Nephron progenitor cell (in vitro differentiated cells): ENCODE measurements at places on chromosomes 1 and 21.

DNA sequence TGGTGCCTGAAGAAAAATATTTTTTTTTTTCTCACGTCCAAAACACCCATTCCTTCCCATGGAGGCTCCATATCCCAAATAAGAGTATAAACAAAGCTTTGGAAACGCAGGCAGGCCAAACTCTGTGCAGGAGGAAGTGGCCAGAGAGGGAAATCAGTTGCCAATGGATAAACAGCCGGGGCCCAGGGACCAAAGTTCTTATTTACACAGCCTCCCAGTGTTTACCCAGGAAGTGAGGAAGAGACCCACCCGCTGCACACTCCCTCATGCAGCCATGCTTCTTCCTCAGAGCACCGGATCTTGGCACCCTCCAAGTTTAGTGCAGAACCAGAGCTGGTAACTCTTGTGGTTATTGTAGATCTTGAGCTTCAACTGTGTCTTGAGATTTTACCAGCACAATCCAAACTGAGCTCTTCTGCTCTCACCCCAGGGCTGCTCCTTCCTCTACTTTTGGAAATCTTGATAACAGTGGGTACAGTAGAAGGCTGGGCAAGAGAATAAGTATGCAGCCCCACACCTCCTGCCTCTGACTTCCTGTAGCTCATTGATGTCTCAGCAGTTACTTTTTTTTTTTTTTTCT, 14.2 kb downstream of the MARCKSL1 start:
- peaks cover 4% of the 10 kb centered on the region for H3K4me1 ChIP-seq
- H3K36me3 ChIP-seq, result peaks cover 49% of the 10 kb centered on the region
- H3K27ac ChIP-seq, result no peak overlapping the region
- H3K4me3 ChIP-seq, result no peak overlapping the region

GRCh38 chr21:25369524-25370300, 237.6 kb downstream of the MRPL39 start:
- no peak for DNase-seq
- H3K27me3 ChIP-seq, result no peaks in the 10 kb centered on the region
- H3K27ac ChIP-seq, result no peak overlapping the region
- H3K4me1 ChIP-seq, result peaks cover 9% of the 10 kb centered on the region
- H3K36me3 ChIP-seq, result no peaks in the 10 kb centered on the region
- no peak overlapping the region for H3K4me3 ChIP-seq

DNA sequence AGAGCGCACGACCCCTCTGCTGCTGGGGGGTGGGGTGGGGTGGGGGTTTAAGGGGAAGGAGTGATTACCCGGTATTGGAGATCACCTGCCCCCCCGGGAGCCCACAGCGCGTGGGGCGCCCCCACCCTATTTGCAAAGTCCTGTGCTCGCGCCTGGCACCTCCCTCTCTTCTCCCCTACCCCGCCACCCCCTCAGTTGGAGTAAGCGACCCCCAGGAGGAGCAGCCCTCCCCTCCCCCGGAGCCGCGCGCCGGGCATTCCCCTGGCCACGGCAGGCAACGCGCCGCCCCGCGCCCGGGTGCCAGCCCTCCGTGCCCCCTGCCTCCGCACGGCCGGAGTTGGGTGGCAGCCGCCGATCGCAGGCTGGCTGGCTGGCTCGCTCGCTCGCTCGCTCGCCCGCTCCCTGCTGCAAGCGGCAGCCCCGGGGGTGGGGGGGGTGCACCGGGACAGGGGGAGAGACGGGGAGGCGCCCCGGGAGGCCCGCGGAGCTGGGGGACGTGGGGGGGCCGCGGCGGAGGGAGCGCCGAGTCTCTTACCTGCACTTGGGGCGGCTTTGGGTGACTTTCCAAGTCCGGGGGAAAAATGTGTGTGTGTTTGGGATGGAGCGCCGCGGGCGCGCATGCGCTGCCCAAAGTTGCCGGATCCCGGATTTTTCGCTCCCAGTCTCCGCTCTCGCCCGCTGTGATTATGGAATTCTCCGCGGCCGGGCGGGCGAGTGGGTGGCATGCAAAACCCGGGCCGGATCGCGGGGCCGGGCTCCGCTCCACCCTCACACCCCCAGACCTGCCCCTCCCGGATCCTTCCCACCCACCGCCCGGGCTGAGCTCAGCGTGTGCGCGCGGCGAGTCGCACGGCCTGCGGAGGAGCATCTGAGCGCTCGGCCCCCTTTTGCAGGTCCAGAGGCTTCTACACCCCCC, at the start of gene CASZ1:
Gene CASZ1, minus strand, starts transcription at position 618 of the 916 bp plus-strand sequence. CDS start 102,757 bp downstream, outside the sequence.
- H3K36me3 ChIP-seq, result no peaks in the 10 kb centered on the region
- peaks cover 32% of the 10 kb centered on the region for H3K4me1 ChIP-seq
- DNase-seq, result peak; percentile 93
- H3K27me3 ChIP-seq, result peaks cover 46% of the 10 kb centered on the region
- H3K4me3 ChIP-seq, result peak within 1 kb of the TSS; percentile 81
- H3K27ac ChIP-seq, result no peak within 1 kb of the TSS

GRCh38 chr1:13666317-13666716, 33.7 kb upstream of the PRDM2 start:
- H3K4me1 ChIP-seq, result no peaks in the 10 kb centered on the region
- DNase-seq, result no peak
- peaks cover 24% of the 10 kb centered on the region for H3K27me3 ChIP-seq
- no peak overlapping the region for H3K27ac ChIP-seq
- H3K36me3 ChIP-seq, result no peaks in the 10 kb centered on the region

DNA sequence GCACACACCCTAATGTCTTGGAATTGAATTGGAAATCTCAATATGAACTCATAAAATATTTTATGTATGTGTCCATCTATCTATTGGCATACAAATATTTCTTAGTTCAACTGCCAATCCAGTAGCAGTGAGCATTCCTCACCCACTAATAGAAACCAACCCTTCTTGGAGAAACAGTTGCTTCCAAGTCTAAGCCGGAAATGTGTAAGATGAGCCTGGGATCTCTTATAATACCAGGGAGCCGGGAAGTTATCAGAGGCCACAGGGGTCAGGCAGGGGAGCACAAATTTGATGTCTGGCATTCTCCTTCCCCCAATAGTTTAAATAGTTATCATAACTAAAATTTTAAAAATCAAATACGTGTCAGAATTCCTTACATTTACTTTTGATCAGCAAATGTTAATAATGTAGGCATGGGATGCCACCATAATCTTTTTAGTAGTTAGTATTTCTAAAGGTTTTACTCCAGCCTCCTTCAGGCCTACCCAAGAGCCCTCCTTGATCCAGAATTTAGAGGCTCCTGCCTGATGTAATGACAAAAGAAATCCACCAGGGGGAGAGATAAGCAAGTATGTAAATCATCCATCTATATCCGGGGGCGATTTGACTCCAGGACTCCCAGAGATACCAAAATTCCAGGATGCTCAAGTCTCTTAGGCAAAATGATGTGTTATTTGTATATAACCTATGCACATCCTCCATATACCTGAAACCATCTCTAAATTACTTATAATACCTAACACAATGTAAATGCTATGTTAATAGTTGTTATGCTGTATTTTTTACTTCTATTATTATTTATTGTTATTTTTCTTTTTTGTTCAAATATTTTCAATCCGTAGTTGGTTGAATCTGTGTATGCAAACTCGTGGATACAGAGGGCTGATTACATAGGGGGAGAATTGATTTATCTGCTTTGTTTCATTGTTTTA, 218.7 kb upstream of the COA6 start:
- no peak overlapping the region for H3K27ac ChIP-seq
- H3K27me3 ChIP-seq, result no peaks in the 10 kb centered on the region
- no peaks in the 10 kb centered on the region for H3K36me3 ChIP-seq
- no peak overlapping the region for H3K4me3 ChIP-seq

DNA sequence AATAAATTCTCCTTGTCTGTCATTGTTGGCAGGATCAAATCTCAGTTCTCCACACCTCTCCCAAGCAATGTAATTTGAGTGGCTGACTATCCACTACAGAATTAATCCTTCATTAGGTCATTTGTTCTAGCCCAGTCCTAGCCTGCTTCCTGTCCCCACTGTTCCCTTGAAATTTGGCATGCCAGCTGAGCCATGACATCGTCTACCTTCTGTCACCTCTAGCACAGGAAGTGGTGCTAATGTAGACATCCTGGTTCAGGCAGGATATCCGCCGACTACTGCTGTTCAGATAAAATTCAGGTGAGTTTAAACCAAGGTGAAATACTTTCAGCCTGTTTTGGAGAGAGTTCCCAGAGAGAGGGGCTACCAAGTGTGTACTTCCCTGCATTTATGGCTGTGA, 5.9 kb downstream of the CHRM3 start:
- H3K27ac ChIP-seq, result no peak overlapping the region
- H3K4me1 ChIP-seq, result peaks cover 14% of the 10 kb centered on the region
- H3K36me3 ChIP-seq, result no peaks in the 10 kb centered on the region
- DNase-seq, result no peak
- H3K4me3 ChIP-seq, result no peak overlapping the region

DNA sequence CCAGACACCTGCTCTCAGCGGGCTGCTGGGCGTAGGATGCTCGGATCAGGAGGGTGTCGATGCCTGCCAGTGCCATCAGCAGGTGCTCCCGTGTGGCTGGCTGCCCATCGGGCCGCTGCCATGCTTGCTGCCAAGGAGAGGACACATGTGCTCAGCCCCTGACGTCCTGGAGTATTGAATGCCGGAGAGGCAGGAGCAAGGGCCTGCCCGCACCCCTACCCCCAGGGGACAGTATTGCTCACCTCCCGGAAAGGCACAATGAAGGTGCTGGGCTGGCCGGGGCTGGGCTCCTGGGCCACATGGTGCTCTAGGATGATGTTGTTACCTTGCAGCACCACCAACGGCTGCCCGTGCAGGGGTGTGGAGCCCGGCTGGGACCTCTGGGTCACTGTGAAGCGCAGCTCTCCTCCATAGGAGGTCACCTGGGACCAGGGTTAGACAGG, 61.5 kb downstream of the HSPG2 start:
- H3K4me1 ChIP-seq, result peaks cover 14% of the 10 kb centered on the region
- no peak overlapping the region for H3K4me3 ChIP-seq
- H3K27me3 ChIP-seq, result peaks cover 3% of the 10 kb centered on the region
- DNase-seq, result no peak
- H3K36me3 ChIP-seq, result peaks cover 21% of the 10 kb centered on the region

DNA sequence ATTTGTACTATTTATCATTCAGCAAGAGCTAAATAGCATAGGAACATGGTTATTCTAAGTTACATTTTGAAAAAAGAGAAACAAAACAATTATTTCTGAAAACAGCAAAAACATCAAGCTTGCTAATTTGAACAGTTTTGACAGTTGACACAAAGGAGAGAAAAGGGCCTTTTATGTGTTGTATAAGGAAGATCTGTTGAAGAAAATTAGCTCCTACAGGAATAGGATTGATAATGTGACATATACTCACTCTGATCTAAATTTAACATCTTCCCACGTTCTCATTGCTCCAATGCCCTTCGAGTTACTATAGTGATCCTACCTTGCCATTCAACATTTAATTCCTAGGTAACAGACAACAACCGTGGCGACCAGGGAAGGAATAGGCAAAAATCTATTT, 61.4 kb upstream of the BTG3 start:
- no peak overlapping the region for H3K4me3 ChIP-seq
- H3K27ac ChIP-seq, result no peak overlapping the region
- DNase-seq, result no peak
- peaks cover 5% of the 10 kb centered on the region for H3K27me3 ChIP-seq
- H3K36me3 ChIP-seq, result no peaks in the 10 kb centered on the region

- H3K27me3 ChIP-seq, result peaks cover 21% of the 10 kb centered on the region
- H3K4me3 ChIP-seq, result no peak overlapping the region
- H3K36me3 ChIP-seq, result no peaks in the 10 kb centered on the region
Observed at GRCh38 chr21:41613533-41613909, 105.6 kb upstream of the TMPRSS2 start.

GRCh38 chr1:82555501-82555900, 754.8 kb downstream of the ADGRL2 start:
- H3K4me1 ChIP-seq, result no peaks in the 10 kb centered on the region
- no peaks in the 10 kb centered on the region for H3K27me3 ChIP-seq
- no peaks in the 10 kb centered on the region for H3K36me3 ChIP-seq
- H3K27ac ChIP-seq, result no peak overlapping the region

DNA sequence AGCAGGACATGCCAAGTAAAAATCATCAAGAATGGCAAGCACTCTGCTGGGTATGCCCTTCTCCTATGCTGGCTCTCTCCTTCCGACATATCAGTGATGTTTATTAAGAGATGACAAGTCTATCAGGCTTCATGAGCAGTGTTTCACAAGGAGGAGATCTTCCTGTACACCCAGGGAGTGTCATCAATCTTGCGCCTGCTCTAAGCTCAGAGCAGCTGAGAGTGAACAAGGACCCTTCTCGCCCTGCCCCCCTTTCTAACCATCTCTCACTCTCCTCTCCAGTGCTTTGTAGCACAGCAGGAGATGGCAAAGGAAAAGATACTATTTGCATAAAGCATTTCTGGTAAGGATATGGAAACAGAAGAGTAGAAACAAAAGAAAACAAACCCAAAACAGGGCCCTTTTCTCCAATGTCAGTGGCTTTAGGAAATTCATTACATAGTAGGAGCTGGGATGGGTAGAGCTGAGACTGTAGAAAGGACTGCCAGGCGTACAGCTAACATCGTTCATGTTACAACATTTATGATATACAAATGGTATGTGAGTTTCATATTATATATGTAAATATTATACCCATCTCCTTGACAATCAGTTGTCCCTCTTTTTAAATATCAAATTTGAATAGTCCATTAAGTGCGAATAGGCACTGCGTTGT, 201.7 kb downstream of the NUF2 start:
- H3K27ac ChIP-seq, result no peak overlapping the region
- no peak overlapping the region for H3K4me3 ChIP-seq
- no peak for DNase-seq
- H3K4me1 ChIP-seq, result peaks cover 15% of the 10 kb centered on the region

- H3K4me3 ChIP-seq, result no peak overlapping the region
- H3K4me1 ChIP-seq, result peaks cover 16% of the 10 kb centered on the region
- no peak for DNase-seq
- H3K36me3 ChIP-seq, result no peaks in the 10 kb centered on the region
- H3K27ac ChIP-seq, result peak overlapping the region; percentile 8
Observed at GRCh38 chr1:198361237-198361767, 179.2 kb downstream of the ATP6V1G3 start.

DNA sequence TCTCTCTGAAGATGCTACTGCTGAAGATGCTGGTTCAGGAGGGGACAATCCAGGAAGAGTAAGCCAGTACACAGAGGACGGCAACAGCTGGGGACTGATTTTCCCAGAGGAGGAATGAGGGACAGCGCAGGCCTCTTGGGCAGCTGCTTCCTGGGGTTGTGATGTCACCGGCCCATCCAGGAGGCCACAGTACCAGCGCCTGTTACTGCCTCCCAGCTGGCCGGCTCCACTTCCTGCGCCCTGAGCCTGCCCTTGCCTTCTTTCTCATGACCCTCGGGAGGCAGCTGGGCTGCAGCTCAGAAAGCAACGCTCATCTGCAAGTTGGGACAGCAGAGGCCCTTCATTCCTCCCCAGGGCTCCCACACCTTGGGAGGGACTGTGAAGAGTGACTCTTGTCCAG, 21.9 kb upstream of the ID3 start:
- no peaks in the 10 kb centered on the region for H3K36me3 ChIP-seq
- peaks cover 8% of the 10 kb centered on the region for H3K27me3 ChIP-seq
- peaks cover 51% of the 10 kb centered on the region for H3K4me1 ChIP-seq
- H3K27ac ChIP-seq, result peak overlapping the region; percentile 87
- H3K4me3 ChIP-seq, result no peak overlapping the region
- no peak for DNase-seq

DNA sequence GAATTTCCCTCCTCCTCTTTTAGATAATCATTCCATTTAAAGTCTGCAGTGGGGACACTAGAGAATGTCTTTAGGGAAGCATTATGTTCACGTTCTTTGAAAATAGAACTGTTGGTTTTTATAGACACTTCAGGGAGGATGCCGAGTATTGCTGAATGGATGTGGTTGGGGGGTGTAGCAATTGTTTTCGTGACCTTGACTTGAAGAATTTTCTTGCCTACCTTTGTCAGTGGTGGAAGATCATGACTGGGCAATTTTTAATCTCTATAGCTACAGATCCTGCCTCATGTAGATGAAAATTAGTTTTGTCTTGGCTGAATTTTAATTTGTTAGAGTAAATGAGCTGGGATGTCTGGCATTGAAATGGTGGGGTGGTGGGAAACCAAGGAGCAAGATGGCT, 3.8 kb downstream of the SMG7 start:
- peaks cover 31% of the 10 kb centered on the region for H3K4me1 ChIP-seq
- peaks cover 4% of the 10 kb centered on the region for H3K36me3 ChIP-seq
- H3K27me3 ChIP-seq, result no peaks in the 10 kb centered on the region
- no peak overlapping the region for H3K27ac ChIP-seq
